Cardiac muscle cell (in vitro differentiated cells and primary cell): ENCODE measurements at places on chromosomes 5 and 9.

DNA sequence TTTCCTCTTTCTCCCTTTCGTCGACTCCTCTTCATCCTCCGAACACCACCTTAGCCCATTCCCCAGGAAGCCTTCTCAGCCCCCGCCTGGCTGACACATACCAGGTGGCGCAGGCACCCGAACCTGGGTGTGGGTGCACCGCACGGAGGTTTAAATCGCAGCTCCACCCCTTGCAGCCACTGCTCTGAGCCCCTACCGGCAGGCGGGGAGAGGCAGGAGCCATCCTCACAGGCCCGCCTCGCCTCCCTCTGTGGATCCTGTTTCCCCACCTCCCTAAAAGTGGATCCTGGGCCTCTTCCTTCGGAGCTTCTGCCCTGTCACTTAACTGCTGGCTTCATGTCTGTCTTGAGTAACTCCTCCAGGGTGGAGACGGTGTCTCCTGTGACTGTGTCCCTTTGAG, 110.7 kb downstream of the OLFM1 start:
- no peak for DNase-seq

DNA sequence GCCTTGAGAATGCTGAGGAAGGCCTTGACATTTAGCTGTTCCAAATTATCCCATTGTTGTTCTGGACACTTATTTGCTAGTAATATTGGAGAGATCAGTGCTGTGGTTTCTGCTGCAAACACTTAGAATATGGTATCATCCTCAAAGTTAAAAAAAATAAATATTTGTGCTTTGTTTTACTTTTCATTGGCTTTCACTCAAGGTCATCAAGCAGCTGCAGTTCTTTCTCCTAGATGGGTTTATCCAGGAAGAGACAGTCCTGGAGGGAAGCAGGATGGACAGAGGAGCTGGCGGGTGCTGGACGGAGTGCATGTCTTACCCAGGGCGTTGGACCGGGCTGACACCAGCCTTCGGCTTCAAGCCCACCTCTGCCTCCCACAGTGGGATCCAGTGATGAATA, 193.6 kb downstream of the MTRR start:
- no peak for DNase-seq

GRCh38 chr9:113516840-113517577, 53.5 kb downstream of the RGS3 start:
- DNase-seq, result no peak

- no peak for DNase-seq
Observed at GRCh38 chr9:9949368-9949767, 663.4 kb downstream of the PTPRD start.

DNA sequence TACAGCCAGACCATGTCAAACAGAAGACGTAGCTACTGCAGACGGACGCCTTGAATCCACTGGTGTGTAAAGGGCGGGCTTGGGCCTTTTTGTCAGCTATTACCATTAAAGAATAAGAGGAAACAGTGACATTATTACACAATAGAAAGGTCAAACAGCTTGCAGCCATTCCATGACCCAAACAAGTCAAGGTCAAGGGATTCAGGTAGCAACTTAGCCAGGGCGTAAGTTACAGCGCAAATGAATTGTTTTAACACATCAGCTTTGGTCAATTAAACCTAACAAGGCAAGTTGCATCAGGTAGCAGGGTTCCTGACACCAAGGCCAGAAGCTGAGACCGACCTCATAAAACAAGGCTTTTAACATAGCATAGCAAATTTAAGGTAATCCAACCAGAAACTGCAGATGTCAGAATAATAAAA, 15.3 kb downstream of the NFIB start:
- DNase-seq, result no peak

- DNase-seq, result no peak
Observed at GRCh38 chr5:88837222-88837621, 45.8 kb downstream of the MEF2C start.

GRCh38 chr5:78720227-78720985, 71.8 kb upstream of the LHFPL2 start:
- DNase-seq, result peak; percentile 5

GRCh38 chr5:39235648-39236047, 16.3 kb upstream of the FYB1 start:
- no peak for DNase-seq

GRCh38 chr9:110214090-110214489, 6.1 kb upstream of the C9orf152 start:
- no peak for DNase-seq

DNA sequence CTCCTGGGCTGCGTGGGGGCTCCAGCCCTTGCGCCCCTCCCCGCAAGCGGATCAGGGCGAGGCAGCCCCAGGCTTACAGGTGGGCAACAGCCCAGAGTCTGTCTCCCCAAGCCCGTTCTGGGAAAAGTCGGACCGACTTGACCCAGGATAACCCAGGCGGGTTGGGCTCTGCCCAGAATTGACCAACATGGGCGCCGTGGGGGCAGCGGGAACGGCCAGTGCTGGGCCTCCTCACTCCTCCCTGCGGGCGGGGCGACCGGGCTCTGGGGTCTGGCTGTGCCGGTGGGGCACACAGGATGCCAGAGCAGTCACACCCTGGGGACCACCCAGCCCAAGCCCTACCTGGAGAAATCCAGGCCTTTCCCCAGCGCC, 15.3 kb upstream of the SYNPO start:
- DNase-seq, result no peak

GRCh38 chr5:159319832-159320231, 10.5 kb downstream of the IL12B start:
- no peak for DNase-seq

DNA sequence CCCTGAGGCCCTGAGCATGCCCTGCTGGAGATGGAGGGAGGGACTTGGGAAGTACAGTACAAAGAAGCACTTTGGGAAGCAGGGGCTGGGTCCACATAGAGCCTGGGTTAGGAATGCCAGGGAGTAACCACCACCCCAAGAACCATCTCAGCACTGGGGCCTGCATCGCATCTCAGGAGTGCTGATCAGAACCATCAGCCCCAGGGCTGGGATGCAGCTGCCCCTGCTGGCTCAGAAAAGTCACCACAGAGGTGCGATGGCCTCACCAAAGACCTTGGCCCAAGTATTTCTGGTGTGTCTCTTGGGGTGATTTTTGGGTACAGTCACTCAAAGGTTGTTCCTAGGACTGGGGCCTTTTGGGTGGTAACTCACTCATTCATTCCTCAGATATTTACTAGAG, 236.8 kb upstream of the MVB12B start:
- no peak for DNase-seq

- no peak for DNase-seq
Observed at GRCh38 chr5:97676608-97677007, 493.6 kb upstream of the RIOK2 start.

GRCh38 chr9:71442937-71443336, 321.5 kb upstream of the TRPM3 start:
- no peak for DNase-seq

- no peak for DNase-seq
Observed at GRCh38 chr5:547086-547924, 23.1 kb upstream of the SLC9A3 start.

- no peak for DNase-seq
Observed at GRCh38 chr5:26761446-26761845, 276.9 kb downstream of the CDH9 start.

DNA sequence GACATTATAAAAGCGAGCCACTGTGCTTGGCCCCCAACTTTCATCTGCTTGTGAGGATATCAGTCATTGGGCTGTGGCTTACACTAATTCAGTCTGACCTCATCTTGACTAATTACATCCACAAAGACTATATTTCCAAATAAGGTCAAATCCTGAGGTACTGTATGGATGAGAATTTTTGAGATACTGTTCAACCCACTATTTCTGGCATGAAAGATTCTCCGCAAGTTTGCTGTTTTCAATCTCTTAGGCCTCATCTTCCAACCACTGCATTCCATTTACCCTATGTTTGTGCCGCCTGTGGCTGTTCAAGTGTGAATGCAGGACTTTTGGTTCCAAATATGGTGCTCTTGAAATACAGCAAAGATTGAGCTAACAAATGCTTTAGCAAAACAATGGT, 400.9 kb upstream of the SGCD start:
- DNase-seq, result no peak

GRCh38 chr9:124174433-124174832, 83.3 kb upstream of the NEK6 start:
- no peak for DNase-seq

DNA sequence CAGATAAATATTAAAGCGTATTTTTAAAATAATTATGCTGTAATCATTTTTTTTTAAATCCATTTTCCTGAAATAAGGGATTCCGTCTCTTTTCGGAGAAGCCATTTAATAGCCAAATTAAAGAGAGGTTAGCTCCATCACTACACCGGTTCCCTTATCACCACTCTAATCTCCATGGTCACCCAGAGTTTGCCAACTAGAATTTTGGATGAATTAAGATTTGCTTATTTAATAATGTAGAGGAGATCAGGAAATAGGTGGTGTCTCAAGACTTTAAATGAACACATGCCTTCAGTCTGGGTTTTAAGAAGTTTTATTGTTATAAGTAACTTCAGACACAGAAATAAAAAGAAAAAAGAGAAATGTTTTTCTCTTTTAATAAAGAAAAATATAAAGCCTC, 151.7 kb downstream of the TTC39B start:
- no peak for DNase-seq

DNA sequence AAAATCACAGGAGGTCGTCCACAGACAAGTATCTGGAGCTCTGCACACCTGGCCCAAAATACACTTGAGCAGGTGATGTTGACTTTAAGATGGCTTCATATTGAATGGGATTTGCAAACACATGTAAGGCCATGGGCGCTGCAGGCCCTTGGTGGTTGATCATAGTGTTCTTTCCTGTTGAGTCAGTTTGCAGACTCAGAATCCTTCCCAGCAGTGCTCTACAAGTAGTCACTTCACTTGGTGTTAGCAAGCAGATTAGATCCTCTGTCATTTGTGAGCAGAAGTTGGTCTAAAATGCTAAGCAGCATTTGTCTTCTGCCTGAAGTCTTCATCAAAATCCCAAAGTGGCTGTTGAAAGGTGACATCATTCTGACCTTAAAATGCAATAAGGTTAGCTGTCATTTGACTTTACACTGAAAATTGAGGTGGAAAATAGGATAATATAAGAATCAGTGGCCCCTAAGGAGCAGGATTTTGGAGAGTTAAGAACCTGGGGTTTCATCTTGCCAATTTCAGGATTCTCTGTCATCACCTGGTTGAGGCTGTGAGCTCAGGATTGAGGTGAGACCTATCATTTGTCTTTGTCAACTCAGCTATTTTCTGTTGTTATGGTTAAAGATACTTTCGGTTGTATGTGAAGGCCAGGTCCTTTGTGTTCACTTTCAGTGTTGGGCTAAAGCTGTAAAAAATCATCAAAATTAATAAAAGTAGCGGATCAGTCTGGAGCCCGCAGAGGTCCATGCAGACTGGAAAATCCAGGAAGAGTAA, 114.5 kb downstream of the LRRC70 start:
- no peak for DNase-seq

DNA sequence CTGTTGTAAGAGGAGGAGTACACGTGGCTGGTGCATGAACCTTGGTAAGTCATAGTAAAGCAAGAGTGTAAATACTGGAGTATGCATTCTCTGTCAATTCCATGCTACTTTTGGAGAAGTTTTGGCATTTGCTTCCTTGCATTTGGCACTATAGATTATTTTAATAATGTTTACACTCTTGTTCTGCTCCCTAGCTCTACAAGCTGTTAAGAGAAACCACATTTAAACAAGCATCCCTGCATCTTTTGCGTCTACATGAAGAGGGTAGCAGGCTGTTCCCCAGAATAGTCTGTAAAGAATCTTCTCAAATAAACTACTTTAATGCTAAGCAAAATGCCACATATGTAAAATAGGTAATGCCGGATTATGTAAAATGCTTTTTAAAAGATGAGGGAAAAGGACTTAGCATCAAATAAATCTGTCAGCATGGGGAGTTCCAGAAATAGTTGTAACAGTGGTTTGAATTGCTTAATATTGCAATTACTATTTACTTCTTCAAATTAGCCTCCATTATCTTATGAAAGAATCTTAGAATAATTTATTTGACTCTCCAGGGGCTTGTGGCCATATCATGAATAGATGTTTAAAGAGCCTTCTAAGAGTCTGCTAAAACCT, 2127.3 kb upstream of the WWC1 start:
- no peak for DNase-seq

- DNase-seq, result no peak
Observed at GRCh38 chr9:99037769-99038483, 67.0 kb upstream of the TGFBR1 start.

DNA sequence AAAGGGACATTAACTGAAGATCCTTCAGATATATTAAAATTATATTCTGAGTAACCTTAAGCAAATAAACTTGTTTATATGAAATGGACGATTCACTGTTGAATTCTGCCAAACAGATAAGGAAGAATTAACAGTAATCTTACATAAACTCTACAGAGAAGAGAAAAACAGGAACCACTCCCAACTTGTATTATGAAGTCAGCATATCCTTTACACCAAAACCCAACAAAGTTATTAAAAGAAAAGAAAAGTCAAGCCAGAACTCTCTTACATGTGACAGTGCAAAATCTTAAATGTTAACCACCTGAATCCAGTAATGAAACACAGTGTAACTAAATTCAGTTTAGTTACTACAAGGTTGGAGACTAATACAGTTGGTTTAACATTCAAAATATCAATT, 185.8 kb downstream of the DEPDC1B start:
- no peak for DNase-seq

DNA sequence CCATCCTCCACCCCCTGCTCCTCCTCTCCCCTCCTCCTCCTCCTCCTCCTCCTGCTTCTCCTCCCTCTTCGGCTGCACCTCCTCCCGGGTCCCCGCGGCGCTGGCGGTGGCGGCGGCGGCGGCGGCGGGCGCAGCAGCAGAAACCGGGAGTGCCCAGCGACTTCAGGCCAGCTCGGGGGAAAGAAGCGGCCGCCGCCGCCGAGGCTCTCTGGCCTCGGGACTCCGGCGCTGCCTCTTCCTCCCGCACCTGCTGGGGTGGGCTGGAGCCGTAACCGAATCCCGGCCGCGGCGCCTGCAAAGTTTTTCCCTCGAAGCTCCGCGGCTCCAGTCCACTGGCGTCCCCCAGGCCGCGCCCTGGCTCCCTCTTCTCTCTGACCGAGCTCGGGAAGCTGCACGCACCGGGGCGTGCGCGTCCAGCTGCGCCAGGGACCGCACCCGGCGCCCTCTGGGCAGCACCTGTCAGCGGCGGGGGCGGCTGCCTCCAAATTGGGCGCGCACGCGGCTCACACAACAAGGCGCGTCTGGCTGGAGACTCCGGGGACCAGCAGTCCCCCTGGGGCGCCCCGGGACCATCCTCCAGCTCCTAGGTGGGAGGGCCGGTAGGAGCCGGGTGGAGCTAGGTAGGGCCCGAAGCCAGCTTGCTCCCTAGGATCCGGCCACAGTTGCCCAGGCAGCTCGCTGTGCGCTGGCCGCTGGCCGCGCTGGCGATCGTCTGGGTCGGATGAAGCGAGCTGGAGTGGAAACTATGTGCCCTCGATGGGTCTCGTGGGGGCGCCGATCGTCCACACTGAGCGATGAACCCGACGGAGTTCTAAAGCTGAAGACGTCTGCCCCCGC, at the start of gene MCTP1:
MCTP1 (minus strand) TSS at position 523 of the 837 bp plus-strand sequence.
- DNase-seq, result peak; percentile 10

- peak; percentile 19 for DNase-seq
Observed at GRCh38 chr5:79488058-79488457, 25.9 kb downstream of the HOMER1 start.
